CD4-positive, alpha-beta T cell treated with Interleukin-6 for 4 hours (primary cell): ENCODE measurements at places on chromosomes 2 and 18.

DNA sequence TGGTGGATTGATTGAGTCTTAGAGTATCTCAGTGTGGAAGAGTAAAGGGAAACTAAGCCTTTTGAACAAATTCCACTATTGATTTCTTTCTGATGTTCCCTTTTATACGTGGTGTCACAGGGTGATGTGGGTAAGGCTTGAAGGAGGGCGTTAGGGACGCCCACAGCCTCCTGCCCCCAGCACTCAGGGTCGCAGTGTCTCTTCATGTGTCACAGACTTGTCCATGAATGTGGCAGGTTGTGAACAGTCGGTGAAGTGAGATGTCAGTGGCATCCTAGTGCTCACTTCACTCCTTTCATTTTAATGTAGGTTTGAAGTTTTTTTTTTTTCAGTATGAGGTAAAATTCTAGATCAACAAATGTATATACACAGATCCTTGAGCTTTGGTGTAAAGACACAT, 123.2 kb upstream of the IL1R2 start:
- no peak for DNase-seq

- DNase-seq = no peak
These were observed 79.3 kb upstream of the LGALSL start for GRCh38 chr2:64374686-64375085.

DNA sequence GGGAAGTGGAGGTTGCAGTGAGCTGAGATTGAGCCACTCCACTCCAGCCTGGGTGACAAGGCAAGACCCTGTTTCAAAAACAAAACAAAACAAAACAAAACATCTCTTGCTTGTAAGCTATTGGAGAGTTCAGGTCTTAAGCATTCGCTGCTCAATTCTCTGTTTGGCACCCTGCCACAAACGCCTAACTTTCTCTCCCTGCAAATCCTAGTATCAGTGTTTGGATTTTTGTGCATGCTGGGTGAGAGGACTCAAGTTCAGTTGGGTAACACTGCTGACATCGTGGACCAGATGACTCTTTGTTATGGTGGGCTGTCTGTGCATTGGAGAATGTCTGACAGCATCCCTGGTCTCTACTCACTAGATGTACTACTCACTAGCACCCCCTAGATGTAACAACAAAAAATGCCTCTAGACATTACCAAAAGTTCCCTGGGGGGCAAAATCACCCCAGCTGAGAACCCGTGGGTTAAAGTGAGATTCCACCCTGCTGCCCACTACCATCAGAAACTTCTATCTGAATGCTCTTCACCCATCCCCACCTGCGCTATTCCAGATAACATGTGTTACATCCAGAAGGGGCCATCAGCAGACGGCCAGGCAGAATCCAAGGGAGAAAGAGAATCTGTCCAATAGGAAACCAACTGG, 50.9 kb downstream of the CACNB4 start:
- DNase-seq = no peak

DNA sequence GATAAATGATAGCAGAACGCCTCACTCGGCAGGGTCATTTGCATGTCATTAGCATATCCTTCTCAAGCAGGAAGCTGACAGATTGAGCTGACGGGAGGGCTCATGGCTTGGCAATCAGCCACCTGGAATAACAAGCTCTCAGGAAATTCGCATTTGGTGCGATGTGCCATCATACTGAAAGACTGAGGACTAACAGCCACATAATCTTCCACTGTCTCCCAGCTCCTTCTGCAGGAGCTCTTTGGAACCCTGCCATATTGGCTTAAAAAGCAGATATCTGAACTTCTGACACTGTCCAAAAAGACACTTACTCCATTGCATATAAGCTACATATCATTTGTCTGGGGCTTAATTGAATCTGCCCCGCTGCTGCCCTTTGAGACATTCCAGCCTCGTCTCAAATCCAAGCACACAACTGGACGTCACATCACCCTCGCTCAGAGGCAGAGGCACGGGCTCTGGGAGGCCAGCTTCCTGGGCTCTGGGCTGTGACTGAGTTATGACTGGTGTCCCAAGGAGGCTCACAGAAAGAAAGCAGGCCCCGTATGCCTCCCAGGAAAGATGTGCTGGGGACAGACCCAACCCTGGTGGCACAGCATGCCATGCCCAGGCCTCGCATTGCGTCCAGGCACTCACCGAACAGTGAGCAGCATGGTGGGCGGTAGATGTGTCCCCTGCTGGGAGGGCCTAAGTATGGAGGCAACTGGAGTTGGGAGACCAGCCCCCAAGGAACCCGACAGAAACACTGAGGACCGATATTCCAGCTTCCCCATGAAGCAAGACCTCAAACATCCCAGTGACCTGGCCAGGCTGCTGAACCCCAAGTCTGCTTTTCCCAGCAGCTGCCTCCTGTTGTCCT, 228.0 kb downstream of the ATAD2B start:
- no peak for DNase-seq

DNA sequence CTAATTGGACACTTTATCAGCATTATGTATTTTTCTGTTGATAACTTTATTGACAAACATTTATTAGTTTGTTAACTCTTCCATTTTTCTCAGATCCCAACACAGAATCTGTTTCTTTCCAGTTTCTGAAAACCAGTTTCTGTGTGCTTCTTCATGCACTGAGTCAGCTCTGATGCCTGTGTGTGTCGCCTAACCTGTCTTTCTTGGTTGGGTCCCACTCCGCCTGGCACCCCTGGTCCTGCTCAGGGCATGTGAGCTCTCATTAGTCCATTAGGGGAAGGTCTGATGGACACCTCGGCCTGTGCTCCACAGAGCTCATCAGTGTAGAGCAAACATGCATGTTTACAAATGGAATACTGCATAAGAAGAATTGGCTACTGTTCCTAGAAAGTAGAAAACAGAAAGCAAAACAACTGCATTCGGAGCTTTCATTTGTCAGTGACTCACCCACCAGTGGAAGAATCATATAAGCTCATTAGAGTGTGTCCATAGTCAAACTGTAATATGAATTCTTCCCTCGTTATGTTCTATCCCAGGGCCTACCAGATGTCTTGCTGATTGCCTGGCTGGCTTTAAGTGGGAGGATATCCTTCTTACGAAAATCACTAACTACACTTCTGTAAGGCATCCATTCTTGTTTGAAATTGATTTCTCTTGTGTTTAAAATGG, 137.7 kb downstream of the SNTG2 start:
- no peak for DNase-seq

GRCh38 chr18:28013066-28013465, 163.9 kb downstream of the CDH2 start:
- DNase-seq = no peak

- peak; percentile 76 for DNase-seq
These were observed 184.8 kb downstream of the NCK2 start for GRCh38 chr2:105929516-105929915.

DNA sequence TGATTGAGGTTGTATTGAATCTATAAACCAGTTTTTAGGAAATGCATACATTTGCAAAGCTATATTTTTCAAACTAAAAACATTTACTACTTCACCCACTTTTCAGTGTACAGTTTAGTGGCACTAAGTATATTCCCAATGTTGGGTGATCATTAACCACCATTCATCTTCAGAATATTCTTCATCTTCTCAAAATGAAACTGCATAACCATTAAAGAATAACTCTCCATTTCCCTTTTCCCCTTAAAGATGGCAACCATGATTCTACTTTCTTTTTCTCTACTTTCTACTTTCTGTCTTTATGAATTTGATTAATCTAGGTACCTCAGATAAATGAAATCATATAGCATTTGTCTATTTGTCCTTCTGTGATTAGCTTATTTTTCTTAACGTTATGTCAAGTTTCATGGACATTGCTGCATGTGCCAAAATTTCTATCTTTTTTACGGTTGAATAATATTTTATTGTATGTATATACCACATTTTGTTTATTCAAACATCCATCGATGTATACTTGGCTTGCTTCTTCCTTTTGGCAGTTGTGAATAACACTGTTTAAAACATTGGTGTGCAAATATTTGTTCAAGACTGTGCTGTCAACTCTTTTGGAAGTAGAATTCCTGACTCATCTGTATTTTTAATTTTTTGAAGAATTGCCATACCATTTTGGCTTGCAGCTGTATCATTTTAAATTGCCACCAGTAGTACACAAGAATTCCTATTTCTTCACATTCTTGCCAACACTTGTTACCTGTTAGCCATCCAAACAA, 104.9 kb downstream of the RPRM start:
- DNase-seq = no peak

DNA sequence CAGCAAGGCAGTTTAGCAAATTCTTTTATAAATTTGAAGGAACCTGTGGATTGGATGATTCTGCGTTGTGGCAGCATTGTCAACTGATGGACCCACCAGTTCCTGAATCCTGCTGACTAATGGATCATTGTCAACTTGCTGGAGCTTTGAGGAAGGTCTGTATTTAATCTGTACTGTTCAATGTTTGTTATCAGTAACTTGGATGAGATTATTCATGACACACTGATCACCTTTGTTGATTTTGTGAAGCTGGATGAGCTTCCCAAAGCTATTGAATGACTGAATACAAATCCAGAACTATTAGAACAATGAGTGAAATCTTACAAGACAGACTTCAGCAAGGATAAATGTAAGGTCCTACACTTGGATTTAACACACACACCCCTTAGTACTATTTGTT, 101.3 kb downstream of the AQP4 start:
- DNase-seq = no peak

DNA sequence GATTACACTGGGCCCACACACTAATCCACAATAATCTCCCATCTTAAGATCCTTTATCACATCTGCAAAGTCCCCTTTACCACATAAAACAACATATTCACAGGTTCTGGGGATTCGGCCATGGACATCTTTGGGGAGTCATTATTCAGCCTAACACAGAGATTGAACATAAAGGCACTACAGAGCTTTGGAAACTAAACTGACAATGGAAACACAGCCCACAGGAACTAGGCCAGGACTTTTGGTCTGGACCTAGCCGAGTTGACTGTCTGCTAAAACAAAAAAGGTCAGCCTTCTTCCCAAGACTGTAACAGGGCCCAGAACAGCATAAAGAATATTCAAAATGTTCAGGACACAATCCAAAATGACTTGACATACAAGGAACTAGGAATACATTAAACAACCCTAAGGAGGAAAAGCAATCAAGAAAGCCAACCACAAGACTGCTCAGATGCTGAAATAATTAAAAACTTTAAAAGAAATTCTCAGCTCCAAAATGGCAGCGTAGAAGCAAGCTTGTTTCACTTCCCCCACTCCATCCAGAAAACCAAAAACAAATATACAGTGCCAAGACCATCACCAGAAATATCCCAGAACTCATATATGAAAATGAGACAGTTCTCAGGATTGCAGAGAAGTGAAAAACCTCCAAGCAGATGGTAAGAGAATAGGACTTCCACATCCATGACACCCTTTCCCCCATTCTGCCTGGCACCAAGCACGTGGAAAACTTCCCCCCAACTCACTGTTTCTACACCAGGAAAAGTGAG, 207.8 kb downstream of the ATAD2B start:
- no peak for DNase-seq

DNA sequence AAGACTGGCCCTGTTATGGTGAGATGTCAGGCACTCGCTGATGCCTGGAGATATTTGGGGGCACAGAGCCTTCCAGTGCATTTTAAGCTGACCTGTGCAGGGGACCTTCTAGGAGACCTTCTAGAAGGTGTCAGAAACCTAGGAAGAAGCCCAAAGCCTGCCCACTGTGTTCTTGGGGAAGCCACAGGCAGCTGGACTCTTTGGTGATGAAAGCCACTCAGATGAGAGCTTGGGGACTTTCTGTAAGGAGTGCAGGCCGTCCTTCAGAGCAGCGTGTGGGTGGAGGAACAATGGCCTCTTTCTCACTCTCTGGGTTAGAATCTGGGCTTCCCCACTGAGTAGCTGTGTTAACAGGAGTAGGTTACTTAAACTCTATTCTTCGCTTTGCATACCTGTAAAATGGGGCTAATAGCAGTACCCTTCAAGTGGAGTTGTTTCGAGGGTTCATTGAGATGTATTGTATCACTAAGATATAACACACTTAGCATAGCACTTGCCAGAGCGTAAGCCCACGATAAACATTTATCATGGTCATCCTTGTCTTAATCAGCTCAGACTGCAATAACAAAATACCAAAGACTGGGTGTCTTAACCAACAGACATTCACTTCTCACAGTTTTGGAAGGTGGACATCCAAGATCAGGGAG, 322.3 kb upstream of the EPAS1 start:
- DNase-seq = no peak

DNA sequence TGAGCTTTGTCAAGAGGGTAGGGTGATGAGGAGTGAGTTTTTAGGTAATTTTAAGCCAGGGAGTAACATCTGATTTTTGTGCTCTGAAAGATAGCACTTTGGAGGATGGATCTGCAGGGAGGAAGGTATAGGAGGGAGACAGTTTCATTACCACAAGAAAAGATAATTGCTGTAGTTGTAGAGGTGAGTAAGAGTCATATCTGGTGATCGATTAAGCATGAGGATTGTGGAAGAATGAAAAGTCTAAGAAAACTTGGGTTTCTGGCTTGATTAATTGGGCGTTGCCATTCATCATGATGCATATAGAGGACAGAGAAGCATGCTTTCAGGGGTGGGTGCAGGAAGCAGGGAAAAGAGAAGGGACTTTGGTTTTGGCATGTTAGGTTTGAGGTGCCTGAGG, 18.5 kb downstream of the KCMF1 start:
- DNase-seq = no peak

GRCh38 chr2:183375821-183376220, 251.6 kb downstream of the NUP35 start:
- no peak for DNase-seq

GRCh38 chr2:214135966-214136365, 274.9 kb upstream of the VWC2L start:
- DNase-seq = no peak

DNA sequence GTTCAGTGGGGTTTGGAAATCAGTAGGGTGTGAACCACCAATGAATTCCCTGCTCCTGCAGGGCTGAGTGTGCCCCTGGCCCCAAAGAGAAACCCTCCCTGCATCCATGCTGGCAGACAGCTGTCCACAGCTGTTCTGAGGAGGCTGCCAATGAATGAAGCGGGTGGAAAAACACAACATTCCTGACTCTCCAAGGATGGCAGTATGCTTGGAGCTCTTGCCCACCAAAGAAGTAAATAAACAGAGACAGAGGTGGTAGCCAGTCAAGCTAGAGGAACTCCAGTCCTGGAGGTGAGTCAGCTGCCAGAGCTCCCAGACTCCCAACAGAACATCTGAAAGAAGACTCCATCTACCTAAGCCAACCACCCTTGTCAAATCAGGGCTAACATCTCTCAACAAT, 6.2 kb downstream of the ZBTB7C start:
- no peak for DNase-seq

DNA sequence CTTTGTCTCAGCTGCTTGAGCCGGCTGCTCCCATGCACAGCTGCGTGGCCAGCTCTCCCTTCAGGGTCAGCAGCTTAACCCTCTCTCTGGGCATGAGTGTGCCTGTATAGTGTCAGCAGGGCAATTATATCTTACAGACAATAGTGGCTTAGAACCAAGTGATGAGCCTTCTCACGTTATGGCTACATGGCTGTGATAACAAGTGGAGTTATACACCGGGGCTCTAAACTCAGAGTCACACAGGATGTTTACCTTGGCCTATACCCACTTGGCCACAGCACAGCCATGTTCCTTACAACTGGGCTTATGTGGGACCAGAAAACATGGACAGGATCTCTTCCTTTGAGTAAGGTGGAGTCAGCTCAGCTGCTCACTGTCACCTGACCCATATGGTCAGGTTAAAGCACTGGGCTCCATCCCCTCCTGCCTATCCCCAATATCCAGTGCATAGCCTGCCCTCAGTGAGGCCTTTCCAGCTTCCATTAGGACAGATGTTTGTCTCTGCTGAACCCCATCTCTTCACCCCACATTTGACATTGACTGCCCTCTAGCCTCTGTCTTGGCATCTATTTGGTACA, 294.2 kb upstream of the NCKAP5 start:
- DNase-seq = no peak

GRCh38 chr18:62814132-62814759, 98.9 kb downstream of the PHLPP1 start:
- DNase-seq = no peak

- no peak for DNase-seq
These were observed 9.7 kb downstream of the CAPN13 start for GRCh38 chr2:30797381-30798015.
